ENCODE measurements at places on chromosomes 13 and 19.

- DNase-seq: peak; percentile 96
Measured at GRCh38 chr19:13846557-13847406, 30.2 kb upstream of the NANOS3 start.

- no peak for DNase-seq
Measured at GRCh38 chr19:2888731-2889224, 11.9 kb upstream of the ZNF57 start.

DNA sequence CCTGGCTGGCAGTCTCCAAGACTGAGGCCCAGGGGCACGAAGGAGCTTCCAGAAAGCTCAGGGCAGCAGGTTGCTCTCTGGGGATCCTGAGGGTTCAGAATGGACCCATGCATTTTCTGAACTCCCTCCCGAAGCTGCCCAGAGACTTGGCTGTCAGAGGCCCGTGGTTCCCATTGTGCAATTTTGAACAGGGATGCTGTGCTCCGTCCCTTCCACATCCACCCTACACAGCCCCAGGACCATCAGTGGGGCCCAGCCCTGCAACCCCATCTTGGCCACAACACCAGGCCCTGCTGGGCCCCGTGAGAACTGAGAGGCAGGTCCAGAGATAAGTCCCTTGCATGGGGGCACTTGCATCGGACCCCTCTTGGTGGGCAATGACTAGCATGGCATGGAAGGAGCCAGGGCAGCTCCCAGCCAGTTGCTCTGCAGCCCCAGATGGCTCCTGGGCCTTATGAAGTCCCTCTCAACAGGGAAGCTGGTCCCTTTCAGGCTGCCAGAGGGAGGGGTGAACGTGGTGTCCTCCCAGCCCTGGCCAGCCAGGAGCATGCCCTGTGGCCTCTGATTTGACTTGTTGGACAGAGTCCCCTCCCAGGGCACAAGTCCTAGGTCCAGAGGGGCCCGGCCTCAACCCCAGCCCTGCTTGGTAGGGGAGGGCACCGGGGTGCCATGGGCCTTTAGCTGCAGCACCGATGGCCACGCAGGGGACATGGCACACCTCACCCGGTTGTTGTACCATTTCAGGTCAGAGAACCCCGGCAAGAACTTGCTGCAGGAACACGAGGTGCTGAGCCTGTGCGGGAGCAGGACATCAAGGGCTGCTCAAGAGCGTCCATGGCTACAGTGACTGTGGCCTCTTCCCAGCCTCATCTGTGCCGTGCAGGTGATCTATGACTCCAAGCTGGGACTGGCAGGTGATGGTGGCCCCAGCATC is 17.3 kb upstream of the ZNF14 start:
- no peak for DNase-seq

DNA sequence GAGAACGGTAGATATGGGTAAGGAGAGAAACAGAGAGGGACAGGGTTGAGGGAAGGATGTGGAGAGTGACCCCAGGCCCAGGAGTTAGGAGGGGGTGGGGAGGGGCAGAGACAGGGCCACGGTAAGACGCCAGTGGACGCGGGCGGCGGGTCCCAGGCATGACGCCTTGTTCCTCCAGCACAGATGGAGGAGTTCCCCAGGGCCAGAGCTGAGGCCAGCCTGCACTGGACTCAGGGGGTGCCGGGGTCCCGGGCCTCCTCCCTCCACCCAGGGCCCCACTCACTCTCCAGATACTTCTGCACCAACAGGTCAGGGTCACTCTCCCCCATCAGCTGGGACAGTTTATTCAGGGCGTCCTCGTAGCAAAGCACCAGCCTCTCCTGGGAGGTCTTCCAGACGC is 22.0 kb upstream of the EMP3 start:
- no peak for DNase-seq

DNA sequence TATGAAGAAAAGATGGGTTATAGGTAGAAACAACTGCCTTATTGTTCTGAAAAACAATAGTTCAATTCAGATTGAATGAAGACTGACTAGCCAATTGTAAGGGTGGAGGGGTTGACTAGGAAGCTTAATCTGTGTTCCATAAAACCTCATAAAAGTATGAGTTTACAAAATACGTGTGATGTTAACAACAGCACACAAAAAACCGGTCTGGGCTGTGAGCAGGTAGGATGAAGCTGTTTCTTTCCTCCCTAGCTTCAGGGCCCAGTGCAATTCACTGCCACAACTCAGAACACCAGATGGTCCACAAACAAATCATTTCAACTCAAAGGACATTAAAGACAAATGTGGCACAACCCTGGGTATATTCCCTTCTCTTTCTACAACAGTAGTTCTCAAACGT is 3.2 kb downstream of the OXGR1 start:
- DNase-seq: no peak

GRCh38 chr19:6593651-6594416 is 2.9 kb upstream of the CD70 start:
- no peak for DNase-seq

DNA sequence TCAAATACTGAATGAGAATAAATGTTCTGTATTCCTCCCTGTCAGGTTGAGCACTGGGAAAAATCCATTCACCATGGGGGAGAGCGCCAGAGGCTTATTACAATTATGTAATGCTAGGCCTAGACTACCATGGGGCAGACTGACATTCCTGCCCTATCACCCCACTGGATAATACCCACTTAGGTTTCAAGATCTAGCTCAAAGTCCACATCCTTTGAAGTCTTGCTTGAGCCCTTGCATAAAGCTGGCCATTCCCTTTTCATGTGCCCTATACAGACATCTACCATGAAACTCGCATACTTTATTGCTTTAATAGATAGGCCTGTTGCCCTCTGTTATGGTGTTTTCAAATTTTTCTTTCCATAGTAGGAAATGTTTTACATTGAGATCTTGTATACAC is 149.3 kb downstream of the RGCC start:
- DNase-seq: no peak

DNA sequence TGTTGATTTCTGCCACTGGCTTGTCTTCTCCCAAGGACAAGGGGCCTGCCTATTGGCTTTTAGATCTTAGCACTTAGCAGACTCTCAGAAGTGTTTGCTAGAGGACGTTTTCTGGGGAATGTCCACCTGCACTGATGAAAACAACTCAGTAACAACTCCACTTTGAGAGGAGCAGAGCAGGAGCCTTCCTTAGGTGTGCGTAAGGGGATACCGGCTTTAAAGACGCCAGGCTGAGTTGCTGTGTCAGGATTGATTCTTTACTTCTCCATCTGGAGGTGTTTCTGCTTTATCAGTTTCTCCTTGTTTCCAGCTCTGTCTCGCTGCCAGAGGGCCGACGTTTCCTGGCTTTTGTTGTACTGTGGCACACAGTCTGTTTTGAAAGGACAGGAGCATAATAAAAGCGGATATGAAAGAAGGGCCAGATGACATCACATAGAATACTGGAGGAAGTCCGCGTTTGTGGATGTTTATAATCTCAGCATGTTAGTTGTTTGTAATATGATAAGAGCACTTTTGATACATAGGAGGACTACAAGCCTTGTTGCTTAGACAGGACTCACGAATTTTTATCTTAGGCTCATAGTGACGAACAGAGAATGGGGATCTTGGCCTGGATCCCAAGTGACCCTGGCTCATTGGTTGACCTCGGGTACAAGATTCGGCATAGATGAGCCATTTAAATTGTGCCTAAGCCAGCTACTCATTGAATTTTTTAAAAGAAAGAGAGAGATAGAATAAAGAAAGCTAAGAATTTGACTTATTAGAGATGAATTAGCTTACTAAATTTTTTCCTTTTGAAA is 34.6 kb downstream of the COL4A2 start:
- DNase-seq: peak; percentile 19

DNA sequence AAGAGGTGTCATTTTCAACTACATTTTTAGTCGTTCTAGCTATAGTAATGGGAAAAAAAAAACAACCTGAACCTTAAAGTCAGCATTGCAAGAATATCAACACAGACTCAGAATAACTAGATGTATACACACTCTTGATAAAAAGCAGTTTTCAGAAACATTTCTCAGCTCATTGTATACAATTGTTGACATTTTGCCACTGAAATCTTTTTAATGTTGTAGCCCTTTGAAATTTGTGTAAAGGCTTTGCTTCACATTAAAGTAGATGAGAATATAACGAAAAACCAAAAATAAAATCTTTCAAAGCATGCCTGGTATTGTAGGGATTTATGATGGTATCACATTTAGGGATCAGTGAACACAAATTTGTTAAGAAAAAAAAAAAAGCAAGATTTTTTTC is 87.2 kb upstream of the SLC10A2 start:
- DNase-seq: no peak

- DNase-seq: no peak
Measured at GRCh38 chr13:40974460-40975407, 44.4 kb downstream of the ELF1 start.
